ENCODE measurements at places on chromosomes 11 and 22.
A peak's percentile ranks its signal among the peaks of the same experiment; 100 is the strongest.

DNA sequence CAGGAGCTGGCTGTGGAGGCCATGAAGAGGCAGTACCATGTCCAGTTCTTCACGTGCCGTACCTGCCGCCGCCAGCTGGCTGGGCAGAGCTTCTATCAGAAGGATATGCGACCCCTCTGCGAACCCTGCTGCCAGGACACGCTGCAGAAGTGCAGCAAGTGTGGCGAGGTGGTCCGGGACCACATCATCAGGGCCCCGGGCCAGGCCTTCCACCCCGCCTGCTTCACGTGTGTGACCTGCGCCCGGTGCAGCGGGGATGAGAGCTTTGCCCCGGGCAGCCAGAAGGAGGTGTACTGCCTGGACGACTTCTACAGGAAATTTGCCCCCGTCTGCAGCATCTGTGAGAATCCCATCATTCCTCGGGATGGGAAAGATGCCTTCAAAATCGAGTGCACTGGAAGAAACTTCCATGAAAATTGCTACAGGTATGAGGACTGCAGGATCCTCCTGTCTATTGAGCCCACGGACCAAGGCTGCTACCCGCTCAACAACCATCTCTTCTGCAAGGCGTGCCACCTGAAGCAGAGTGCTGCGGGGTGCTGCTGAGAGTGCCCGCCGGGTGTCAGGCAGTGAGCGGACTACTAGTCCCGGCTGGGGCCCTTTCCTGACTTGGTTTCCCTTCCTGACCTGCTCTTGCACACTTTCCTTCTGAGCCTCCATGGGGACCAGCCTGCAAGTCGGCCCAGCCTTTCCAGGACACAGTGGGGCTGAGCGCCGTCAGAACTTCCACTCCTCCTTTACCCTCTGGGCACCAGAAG is 22.0 kb upstream of the PHF21A start:
- DNase-seq = no peak

- peak; percentile 27 for DNase-seq
These were observed 15.1 kb downstream of the TBC1D22A start for GRCh38 chr22:46777609-46777970.

DNA sequence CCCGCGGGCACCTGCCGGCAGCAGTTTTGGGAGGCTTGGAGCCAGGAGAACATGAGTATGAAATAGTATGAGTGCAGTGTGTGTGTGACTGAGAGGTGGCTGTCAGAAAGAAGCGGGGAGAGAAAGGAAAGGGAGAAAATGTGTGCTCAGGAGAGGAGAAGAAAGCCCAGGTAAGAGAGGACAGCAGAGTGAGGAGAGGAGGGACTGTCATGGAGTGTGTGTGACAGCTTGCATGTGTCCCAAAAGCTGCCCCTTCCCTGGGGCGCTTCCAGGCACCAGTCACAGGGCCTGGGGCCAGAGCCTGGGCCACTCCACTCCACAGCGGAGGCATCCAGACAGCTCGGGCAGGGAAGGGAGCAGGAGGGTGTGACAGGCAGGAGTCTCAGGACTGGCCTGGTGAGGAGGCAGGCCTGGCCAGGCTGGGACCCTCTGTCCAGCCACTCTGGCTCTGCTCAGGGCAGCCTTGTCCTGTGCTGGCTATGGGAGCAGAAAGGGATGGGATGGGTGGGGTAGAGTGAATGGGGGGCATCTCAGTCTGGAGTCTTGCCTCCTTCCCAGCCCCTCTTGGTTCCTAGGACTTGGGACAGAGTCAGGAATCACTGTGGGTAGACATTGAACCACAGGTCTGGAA is 949 bp downstream of the MMP11 start:
- DNase-seq = no peak

- DNase-seq = no peak
These were observed 65.0 kb downstream of the SFI1 start for GRCh38 chr22:31561238-31561887.

DNA sequence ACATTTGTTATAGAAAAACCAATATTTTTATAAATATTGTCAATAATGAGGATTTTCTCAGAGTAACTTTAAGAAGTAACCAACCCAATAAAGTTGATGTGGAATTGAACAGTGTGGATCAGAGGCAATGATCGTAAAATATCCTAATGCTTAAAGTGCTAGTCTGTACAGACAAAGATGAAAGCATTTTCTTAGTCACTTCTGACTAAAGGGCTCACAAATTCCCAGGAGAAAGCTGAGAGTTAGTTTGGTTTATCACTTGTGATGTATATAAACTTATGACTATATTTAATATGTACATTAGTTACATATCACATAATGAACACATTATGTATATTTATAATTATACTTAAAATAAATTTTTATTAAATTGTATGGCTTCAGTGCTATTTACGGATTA is 25.4 kb upstream of the DDI1 start:
- no peak for DNase-seq

- no peak for DNase-seq
These were observed 142.7 kb downstream of the FBXO7 start for GRCh38 chr22:32617271-32617670.

DNA sequence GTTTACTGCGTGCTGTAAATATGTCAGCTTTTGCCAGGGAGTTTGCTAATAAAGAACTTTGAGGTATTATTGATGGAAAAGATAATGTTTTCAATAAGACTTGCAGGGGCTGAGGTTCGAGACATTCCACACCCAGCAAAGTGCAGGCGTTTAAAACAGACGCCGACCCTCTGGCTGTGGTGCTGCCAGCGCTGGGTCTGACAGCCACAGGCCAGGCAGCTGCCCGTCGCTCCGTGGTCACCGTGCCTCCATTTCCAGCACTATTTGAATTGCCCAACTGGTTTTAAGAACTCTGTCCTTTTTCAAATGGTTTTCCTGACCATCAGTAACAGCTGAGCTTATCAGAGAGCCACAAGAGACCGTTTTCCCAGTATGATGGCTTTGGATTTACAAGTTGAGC is 28.1 kb upstream of the ALX4 start:
- no peak for DNase-seq

DNA sequence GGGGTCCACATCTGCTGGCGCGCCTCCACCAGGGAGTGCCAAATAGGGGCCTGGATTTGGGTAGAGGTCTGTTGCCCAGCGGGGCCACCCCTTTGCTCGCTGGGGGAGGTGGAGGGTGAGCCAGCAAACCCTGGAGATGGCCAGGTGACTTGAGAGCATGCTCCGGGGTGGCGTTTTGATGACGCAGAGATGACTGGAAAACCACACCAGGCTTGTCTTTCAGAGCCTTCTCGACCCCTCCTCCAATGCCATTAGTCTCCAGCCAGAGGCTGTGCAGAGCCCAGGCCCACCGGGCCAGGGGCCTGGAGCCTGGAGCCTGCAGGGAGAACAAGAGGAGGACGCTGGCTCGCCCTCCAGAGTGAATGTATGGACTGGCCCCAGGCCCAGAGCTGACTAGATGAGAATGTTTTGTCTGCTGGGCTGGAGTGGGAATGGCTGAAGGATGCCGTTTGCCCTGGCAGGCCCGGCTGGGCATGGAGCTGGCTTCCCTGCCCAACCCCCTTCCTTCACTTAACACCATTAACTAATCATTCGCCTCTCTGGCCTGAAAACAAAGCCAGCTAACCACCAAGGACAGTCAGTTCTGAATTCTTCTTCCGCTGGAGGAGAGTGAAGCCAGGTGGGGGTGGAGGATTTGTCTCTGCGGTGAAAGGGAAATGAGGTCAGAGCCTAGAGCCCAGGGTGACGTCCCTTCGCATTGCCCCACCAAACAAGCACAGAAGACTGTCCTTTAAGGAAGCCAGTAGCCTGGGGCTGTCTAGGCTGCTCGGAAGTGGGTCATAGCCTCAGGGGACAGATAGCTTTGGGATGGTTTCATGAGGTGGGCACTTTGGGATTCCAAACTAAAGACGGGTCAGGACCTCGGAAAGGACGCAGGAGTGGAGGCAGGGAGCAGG is 1.6 kb upstream of the MCAM start:
- no peak for DNase-seq

DNA sequence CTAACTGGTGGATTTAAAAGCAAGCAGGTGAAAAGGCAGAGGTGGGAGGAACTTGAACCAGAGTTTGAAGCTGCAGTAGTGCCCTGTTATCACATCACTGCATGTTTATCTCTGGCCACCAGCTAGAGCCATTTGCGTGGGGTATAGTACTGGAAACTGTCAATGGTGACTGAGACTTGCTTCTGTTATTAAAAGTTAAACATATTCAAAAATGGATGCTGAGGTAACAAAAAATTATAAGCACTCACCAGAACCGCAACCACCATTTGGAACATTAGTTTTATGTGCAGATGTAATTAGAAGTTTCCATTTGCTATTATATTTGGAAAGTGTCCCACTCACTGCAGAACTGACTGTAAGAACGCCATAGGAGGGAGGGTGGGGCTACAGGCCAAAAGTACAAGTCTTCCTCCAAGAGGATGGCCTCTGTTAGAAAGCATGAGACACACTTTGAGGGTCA is 1.2 kb upstream of the CD59 start:
- no peak for DNase-seq

DNA sequence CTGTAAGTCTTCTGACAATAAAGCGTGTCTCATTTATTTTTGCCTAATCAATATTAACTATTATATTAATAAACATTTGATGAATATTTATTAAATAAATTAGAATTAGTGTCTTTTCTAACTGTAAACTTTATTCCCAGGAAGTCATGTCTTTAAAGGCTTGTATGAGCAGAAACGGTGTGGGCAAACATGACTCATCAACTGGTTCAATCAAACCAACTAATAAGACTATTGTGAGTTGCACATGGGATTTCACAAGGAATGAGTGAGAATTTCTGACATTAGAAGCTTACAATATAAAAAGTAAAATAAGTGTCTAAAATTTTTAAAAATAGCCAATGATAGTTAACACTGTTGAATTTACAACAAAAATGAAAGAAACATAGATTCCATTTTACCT is 259.2 kb upstream of the CTSC start:
- no peak for DNase-seq

DNA sequence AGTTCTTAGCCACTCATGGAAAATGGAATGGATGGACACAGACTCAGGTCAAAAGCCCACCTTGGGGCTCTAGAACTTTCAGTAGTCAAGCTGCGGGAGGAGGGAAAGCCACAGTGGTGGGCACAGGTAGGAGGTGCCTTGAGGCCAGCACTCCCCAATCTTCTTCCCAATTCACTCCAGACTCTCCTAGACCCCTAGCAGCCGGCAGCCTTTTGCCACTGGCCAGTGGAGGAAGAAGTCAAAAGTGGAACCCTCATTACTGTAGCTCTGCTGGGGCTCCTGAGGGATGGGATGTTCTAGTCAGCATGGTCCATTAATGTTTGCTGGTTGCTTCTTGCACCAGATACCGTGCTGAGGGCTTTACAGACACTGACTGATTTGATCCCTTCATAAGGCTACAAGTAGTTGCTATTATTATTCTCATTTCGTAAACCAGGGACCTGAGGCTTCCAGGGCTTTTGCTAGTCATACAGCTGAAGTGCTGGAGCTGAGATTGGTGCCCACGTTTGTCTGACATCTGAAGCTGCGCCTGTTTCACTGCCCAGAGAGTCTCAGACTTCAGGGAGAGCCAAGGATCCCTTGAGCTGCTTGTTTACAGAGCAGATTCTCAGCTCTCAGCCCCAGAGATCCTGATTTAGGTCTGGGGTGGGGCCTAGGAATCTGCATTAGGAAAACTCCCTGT is 1.1 kb downstream of the UCP3 start:
- DNase-seq = no peak

- no peak for DNase-seq
These were observed 3.7 kb upstream of the HSPA8 start for GRCh38 chr11:123065621-123066020.

DNA sequence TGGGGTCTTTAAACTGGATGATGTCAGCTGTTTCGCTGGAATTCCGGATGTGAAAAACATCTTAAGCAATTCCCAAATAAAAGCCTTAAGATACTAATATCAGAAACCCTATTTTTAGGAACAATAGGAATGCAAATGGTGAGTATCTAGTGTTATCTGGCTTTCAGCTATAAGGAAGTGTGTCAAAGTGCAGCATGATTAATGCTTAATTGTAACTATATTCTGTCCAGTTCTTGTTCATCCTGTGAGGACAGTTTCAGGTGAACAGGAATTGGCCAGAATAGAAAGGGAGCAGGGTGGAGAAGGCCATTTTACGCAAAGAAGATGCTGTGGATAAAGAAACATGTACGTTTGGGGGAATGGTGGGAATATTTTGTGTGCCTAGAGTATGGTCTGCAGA is 108.2 kb downstream of the RASSF10 start:
- DNase-seq = no peak

GRCh38 chr11:69141742-69142141 is 14.0 kb upstream of the SMIM38 start:
- DNase-seq = no peak
